ENCODE measurements at places on chromosomes 12 and 14. TPM values are rescaled to one million over a fixed set of nuclear protein-coding genes. Genes with fewer than 3 reads are reported as not detected.

ADSS1 gene
- total RNA-seq = 6.4 TPM

MYBPC1 gene
- total RNA-seq = not detected

RNF212B gene
- not detected for total RNA-seq

RIMBP2 gene
- not detected for total RNA-seq

AQP2 gene
- not detected for total RNA-seq

CCDC196 gene
- not detected for total RNA-seq

VRK1 gene
- 29.2 TPM for total RNA-seq

MARCHF9 gene
- 7.7 TPM for total RNA-seq

MYO1H gene
- total RNA-seq = not detected

LRRK2 gene
- total RNA-seq = 1.7 TPM

KRT7 gene
- 4,828 TPM for total RNA-seq

NR4A1 gene
- total RNA-seq = 35.0 TPM

ENDOU gene
- total RNA-seq = not detected
